ENCODE measurements at places on chromosomes 13 and 19.

- DNase-seq: no peak
These were observed 64.4 kb upstream of the FRY start for GRCh38 chr13:31967155-31967554.

DNA sequence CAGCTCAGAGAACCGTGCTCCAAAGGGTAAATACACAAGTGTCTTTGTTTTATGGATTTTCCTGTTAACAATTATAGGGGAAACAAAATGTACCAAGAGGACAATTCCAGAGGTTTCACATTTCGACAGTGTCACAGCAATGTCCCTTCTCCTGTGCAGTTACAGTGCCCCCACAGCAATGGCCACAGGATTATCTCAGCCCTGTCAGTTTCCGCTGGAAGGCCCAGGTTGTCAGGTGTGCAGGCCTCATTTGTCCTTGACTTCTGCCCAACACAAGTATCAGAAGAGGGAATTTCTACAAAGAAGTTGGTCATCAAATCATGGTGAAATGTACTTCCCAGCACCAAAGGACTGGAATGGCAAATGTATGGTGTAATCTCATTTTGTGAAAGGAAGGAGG lies 11.2 kb upstream of the N4BP2L2 start:
- DNase-seq: no peak

DNA sequence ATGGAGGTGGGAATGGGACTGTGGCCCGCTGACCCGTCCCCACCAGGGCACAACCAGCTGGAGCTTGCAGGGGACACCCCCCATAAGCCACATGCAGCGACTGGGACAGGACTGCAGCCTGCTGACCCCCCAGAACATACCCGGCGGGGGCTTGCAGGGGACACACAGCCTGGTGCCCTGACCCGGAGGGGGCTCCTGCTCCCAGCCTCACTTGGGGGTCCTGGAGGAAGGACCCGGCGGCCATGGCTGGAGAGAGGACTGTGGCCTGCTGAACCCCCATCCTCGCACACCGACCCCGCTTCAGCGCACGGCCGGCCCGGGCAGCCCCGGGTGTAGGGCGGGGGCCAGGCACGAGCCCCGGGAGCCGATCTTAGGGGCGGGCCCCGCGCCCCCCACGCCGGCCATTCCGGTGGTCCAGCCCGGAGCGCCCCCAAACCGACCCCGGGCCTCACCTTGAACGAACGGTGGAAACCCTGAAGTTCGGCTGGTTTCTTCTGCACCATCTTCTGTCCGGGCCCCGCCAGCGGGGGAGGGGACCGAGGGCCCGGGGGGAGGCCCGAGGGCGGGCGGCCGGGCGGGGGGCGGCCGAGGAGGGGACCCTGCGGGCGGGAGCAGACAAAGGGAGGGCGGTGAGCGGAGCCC lies 574 bp downstream of the MKNK2 start:
- DNase-seq: no peak

GRCh38 chr13:84605927-84606326 lies 723.7 kb upstream of the SLITRK1 start:
- no peak for DNase-seq
